Progenitor cell of endocrine pancreas (in vitro differentiated cells): ENCODE measurements at places on chromosomes 3 and 15. TPM values are rescaled to one million over a fixed set of nuclear protein-coding genes. Genes with fewer than 3 reads are reported as not detected.

GRCh38 chr15:69320977-69321554 is 22.4 kb downstream of the PAQR5 start:
- no peak overlapping the region for H3K27ac ChIP-seq
- no peaks in the 10 kb centered on the region for H3K36me3 ChIP-seq
- no peaks in the 10 kb centered on the region for H3K27me3 ChIP-seq
- no peak for DNase-seq
- no peak overlapping the region for H3K4me3 ChIP-seq
- H3K4me1 ChIP-seq = peaks cover 20% of the 10 kb centered on the region

DNA sequence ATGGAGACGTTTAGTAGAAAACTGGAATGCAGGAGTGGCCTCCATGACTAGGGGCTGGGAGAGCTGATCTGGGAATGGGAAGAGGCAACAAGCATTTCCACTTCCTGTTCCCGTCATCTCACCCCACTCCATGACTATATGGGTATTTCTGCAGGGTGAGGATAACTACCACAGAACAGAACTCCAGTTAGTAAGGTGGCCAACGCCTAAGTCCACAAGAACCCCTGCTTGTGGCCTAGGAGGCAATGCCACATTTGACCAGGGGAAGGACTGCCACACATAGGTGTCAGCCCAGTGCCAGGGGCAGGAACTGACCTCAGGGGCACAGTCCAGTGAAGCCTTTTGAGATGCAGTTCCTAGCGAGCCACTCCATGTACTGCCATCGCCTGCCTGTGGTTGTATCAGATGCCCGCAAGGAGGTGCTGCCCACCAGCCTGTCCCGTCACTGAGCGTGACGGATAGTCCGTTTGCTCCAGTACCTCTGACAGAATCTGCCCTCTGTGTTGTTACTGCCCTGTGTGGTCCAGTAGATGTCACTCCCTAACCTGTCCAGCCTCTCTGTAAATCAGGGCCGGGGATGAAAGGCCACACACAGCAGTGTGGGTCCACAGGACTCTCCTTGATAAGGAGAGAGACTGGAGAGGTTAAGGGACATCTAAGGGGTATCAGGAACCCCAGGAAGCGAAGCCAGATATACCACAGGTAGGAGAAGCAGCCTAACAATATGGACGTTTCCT is 3.5 kb upstream of the MTFMT start:
- no peak overlapping the region for H3K4me3 ChIP-seq
- H3K4me1 ChIP-seq = peaks cover 16% of the 10 kb centered on the region
- no peaks in the 10 kb centered on the region for H3K36me3 ChIP-seq
- peak overlapping the region; percentile 80 for H3K27ac ChIP-seq
- H3K27me3 ChIP-seq = peaks cover 10% of the 10 kb centered on the region

RSRC1 gene
- total RNA-seq = 50.6 and 55.7 TPM in 2 replicates

DNA sequence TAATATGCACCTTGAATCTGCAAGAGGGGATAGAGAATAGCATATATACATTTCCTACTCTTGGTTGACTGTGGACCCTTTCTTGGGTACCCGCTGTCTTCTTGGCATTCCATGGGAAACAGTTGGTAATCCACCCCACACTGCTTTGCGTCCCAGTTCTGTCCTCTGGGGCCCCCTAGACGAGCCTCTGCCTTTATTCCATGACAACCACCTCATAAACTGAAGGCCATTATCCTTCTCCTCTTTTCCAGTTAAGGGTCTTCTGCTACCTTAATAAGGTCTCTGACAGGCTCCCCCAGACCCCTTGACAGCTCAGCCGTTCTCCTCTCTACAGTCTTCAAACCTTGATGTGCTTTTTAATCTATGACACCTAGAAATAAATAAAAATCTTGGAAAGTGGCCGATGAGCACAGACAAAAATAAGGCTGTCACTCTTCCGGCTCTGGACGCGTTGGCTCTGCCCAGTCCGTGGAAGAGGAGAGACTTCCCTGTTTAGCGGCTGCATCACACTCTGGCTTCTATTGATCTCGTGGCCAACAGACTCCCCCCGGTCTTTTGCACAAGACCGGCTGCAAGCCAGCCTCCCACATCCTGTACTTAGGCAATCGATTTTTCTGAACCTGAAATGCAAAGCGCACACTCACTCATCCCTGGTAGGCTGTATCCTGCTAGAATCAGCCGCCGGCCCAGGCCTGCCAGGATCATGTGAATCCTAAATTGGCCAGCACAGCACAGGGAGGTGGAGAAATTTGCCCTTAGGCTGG is 251.0 kb upstream of the TLE3 start:
- no peak overlapping the region for H3K27ac ChIP-seq
- DNase-seq = no peak
- H3K4me1 ChIP-seq = peaks cover 18% of the 10 kb centered on the region
- peaks cover 32% of the 10 kb centered on the region for H3K27me3 ChIP-seq

- peaks cover 12% of the 10 kb centered on the region for H3K36me3 ChIP-seq
- peak overlapping the region; percentile 95 for H3K27ac ChIP-seq
- no peaks in the 10 kb centered on the region for H3K27me3 ChIP-seq
- peak; percentile 19 for DNase-seq
- H3K4me3 ChIP-seq = peak overlapping the region; percentile 90
Measured at GRCh38 chr3:194485881-194486539, 792 bp downstream of the ATP13A3 start.

- no peak overlapping the region for H3K27ac ChIP-seq
- peaks cover 5% of the 10 kb centered on the region for H3K4me1 ChIP-seq
- H3K4me3 ChIP-seq = no peak overlapping the region
- H3K27me3 ChIP-seq = no peaks in the 10 kb centered on the region
Measured at GRCh38 chr3:193095366-193095765, 145.7 kb upstream of the PLAAT1 start.

- H3K4me1 ChIP-seq = peaks cover 9% of the 10 kb centered on the region
- H3K4me3 ChIP-seq = peak overlapping the region; percentile 71
- H3K27ac ChIP-seq = no peak overlapping the region
- no peak for DNase-seq
- peaks cover 53% of the 10 kb centered on the region for H3K27me3 ChIP-seq
Measured at GRCh38 chr3:46565077-46565476, 1.0 kb downstream of the LRRC2 start.

DNA sequence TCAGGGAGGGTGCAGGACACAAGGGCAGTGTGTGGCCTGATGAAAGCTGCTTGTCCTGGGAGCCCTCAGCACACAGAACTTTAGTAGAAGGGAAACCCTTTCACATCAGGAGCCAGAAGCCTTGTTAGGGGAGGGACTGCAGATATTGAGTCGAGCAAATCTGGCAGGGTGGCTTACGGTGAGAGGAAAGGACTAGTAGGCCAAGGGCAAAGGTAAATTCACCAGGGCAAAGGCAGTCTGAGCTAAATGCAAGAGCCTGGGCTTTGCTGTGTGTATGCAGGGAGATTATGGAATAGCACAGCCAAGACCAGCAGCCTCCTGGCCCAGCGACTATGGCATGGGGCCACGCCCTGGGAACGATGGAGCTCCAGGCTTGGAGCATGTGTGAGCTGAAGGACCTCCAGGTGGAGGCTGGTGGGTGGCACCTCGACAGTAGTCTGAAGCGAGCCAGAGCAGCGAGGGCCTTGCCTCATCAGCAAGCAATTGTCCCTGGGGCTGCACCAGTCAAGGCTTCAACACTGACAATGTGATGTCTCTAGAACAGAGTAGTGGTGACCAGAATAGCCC is 76.1 kb downstream of the CCR1 start:
- no peak overlapping the region for H3K4me3 ChIP-seq
- DNase-seq = no peak
- H3K4me1 ChIP-seq = no peaks in the 10 kb centered on the region
- H3K27ac ChIP-seq = no peak overlapping the region
- no peaks in the 10 kb centered on the region for H3K36me3 ChIP-seq
- peaks cover 7% of the 10 kb centered on the region for H3K27me3 ChIP-seq

- peaks cover 2% of the 10 kb centered on the region for H3K4me1 ChIP-seq
- no peaks in the 10 kb centered on the region for H3K36me3 ChIP-seq
- no peak overlapping the region for H3K4me3 ChIP-seq
- no peak for DNase-seq
Measured at GRCh38 chr3:100761211-100761942, 52.1 kb downstream of the TFG start.

- peaks cover 8% of the 10 kb centered on the region for H3K27me3 ChIP-seq
- H3K4me3 ChIP-seq = no peak overlapping the region
- H3K27ac ChIP-seq = no peak overlapping the region
- H3K4me1 ChIP-seq = no peaks in the 10 kb centered on the region
Measured at GRCh38 chr3:24709956-24710355, 215.3 kb upstream of the THRB start.

CHRD gene
- 10.2 and 13.0 TPM in 2 replicates for total RNA-seq

GRCh38 chr15:57542505-57542817 is 49.2 kb upstream of the MYZAP start:
- peaks cover 7% of the 10 kb centered on the region for H3K4me1 ChIP-seq
- peaks cover 29% of the 10 kb centered on the region for H3K36me3 ChIP-seq
- H3K27me3 ChIP-seq = no peaks in the 10 kb centered on the region
- DNase-seq = no peak
- H3K4me3 ChIP-seq = no peak overlapping the region
- no peak overlapping the region for H3K27ac ChIP-seq

CCDC191 gene
- 15.6 and 15.9 TPM in 2 replicates for total RNA-seq

DNA sequence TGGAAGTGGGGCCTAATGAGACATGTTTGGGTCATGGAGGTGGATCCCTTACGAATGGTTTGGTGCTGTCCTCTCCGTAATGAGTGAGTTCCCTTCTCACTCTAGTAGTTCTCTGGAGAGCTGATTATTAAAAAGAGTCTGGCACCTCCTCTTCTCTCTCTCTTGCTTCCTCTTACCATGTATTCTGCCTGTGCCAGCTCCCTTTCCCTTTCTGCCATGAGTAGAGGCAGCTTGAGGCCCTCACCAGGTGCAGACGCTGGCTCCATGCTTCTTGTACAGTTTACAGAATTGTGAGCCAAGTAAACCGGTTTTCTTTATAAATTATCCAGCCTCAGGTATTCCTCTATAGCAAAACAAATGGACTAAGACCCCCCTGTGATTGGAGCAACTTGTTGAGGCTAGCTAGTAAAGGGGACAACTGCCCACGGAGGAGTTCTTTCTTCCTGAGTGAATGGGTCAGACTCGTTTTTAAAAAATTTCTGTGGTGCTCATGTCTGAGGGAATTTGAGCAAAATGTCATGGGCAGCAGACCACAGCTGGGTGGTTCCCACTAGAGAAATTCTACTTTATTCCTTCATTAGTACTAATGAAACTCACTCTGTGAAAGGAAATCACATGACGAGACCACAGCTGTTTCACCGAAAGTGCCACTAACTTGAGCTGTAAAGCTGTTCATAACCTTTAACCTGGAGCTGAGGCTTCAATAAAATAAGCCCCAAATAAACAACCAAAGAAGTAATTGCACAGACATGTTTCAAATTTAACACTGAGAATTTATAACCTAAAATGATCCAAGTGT is 210.0 kb downstream of the NFKBIZ start:
- H3K27ac ChIP-seq = no peak overlapping the region
- H3K36me3 ChIP-seq = no peaks in the 10 kb centered on the region
- peaks cover 3% of the 10 kb centered on the region for H3K4me1 ChIP-seq
- no peak overlapping the region for H3K4me3 ChIP-seq

DNA sequence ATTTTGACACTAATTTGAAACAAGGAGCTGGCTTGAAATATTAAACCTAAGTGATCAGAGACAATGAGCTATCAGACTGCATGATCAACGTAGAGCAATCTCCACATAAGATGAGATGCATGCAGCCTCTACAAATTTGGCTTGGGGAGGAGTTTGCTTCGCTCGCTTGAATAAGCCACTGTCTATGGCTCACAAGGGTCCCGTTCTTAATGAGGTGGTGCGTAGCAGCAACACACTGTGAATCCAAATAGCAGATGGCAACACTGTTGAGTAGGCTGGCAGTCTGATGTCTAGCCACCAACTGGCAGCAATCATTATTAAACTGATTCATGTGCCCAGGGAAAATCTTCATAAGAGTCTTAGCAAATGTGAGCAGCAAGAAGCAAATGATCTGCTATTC is 125.4 kb upstream of the CCDC54 start:
- peaks cover 1% of the 10 kb centered on the region for H3K36me3 ChIP-seq
- no peak overlapping the region for H3K27ac ChIP-seq
- no peak for DNase-seq
- H3K4me1 ChIP-seq = no peaks in the 10 kb centered on the region

DNA sequence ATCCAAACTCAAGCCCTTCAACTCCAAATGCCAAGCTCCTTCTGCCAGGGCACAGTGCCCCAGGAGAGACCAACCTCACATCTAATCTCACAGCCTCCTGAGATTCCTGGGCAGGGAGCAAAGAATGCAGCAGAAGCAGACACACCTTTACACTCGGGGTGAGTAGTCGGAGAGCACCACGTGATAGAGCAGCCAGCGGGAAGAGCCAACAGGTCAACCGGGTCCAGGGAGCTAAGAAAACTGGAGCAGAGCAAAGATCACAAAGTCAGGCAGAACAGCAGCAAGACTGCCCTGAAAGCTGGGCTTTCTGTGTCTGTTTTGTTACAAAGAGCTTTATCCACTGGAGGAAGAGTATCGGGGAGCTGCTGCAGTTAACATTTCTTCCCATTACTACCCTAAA is 4.2 kb downstream of the B3GALNT1 start:
- peaks cover 4% of the 10 kb centered on the region for H3K27me3 ChIP-seq
- peaks cover 7% of the 10 kb centered on the region for H3K4me1 ChIP-seq
- peaks cover 11% of the 10 kb centered on the region for H3K36me3 ChIP-seq
- DNase-seq = no peak
- no peak overlapping the region for H3K27ac ChIP-seq

GOLGA6B gene
- total RNA-seq = not detected in 2 replicates
